Amygdala (tissue), 56 donors: ENCODE measurements at places on chromosomes 2 and 18.

- no peak for DNase-seq
These were observed 81.5 kb downstream of the NCKAP5 start for GRCh38 chr2:133486771-133487191.

- no peak for DNase-seq
These were observed 106.9 kb upstream of the GAREM1 start for GRCh38 chr18:32577561-32577960.

- DNase-seq = no peak
These were observed 54.4 kb downstream of the CRIM1 start for GRCh38 chr2:36409935-36410334.

DNA sequence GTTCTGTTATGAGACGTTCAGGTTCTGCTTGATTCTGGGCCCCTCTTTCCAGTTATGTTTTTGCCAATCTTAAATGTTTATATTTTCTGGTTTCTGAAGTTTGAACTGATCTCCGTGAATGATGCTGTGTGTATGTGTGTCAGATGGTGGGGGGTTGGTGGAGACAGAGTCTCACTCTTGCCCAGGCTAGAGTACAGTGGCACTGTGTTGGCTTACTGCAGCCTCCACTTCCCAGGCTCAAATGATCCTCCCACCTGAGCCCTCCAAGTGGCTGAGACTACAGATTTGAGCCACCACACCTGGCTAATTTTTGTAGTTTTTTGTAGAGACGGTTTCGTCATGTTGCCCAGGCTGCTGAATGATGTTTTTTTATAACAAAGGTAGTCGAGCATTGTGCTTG lies 45.9 kb downstream of the PSMD14 start:
- DNase-seq = no peak

- DNase-seq = no peak
These were observed 76.5 kb upstream of the DLX2 start for GRCh38 chr2:172179045-172179701.

DNA sequence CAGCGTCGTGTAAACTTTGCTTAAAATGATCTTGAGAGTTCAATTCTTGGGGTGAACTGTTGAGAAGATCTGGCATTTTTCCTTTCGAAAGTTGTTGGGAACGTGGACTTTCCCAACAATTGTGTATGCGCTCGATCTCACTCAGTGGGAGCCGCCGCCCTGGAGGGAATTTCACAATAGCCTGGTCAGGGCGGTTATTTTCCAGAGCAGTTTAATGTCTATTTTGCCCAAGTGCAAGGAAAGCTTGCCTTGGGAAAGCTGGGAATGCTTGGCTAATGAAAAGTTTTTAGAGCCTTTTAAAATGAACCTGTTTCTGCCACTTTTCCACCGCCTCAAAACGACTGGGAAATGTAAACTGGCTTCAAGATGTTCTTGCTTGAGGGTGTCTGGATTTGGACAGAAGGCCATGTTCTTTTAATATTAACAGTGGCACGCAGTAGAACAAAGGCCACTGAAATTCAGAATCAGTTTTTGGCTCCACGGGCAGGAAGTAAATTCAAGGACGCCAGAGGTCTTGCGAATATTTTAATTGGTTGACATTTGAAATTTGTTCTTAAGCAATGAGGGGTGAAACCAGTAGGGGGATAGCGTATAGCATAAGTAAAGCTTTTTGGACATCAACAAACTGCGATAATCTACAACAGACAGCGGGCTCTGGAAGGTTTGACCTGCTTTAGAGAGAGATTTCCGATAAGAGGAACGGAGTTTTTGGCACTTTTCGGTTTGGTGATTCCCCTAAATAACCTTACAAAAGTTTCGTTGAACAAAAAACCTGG lies 1.2 kb downstream of the CFLAR start:
- no peak for DNase-seq

DNA sequence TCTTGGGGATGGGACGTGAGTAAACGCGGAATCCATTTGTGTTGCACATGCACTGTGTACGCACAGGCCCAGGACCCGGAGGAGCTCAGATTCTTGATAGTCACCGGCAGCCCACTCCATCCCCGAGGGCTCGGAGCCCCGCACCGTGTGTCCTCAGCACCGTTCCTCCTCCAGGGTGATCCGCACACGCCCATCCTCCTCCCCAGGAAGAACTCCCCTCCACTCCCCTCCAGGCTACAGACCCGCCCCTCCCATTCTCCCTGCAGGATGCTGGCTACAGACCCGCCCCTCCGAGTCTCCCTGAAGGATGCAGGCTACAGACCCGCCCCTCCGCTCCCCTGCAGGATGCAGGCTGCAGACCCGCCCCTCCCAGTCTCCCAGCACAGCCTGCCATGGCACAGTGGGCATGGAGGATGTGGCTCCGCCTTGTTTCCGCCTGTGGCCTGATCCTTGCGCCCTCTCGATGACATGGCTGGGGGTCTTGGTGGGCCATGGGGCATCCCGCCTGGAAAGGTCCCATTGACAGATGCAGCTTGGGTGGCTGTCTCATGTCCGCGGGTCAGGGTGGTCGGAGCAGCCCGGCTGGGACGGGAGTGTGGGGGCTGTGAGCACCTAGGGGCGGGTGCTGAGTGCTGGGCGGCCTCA lies 14.1 kb downstream of the CTDP1 start:
- DNase-seq = no peak

DNA sequence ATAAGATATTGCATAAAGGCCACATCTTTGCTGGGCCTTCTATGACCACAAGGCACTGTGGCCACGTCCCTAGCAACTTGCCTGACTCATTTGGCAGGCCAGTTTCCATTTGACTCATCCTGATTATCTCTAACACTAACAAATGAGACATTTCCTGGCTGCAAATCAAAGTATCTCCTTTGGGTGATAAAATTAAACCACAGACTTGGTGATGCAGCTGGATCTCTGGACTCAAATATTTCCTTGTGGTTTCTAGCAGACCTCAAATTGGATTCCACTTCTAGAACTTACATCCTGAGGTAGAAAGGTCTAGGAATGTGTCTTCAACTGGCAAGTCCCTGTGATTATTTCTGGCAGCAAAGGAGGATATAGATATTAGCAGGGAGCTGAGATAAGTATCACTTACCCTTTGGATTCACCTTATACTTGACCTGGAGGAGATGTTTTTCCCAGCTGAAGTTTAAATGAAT lies 167.9 kb upstream of the NXPH2 start:
- no peak for DNase-seq

DNA sequence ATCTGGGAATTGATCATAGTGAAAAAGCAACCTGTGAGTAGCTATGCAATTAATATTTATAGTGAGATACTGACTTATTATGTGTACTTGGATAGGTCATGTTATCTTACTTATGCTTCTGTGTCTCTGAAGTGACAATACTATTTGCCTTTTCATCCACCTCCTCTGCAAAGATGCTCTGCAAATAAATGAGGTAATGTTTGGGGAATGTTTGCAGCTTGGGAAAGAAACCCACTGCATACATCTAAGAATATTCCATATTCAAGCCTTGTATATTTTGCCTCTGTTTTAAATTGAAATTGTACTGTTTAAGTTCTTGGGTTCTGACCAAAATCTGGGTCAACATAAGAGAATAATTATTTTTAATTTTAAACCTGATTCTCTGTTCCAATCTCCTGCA lies 217.4 kb upstream of the DTNA start:
- DNase-seq = no peak

DNA sequence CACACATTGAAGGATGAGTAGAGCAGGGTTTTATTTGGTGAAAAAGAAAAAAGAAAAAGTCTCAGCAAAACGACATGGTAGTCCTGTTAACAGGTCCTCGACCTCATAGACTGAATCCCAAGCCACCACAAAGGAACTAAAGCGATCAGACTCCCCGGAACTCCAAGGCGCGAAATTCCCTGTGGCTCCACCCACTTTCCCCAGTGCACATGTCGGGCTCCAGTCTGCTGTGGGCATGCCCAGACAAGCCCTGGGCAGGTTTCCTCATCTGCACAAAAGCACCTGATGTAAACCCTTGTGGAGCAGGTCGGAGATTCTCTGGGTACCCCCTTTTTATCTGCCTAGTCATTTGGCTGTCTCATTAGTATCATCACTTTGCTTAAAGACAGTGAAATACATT lies 170.7 kb upstream of the FSIP2 start:
- DNase-seq = no peak

- DNase-seq = no peak
These were observed 159.9 kb downstream of the LOXHD1 start for GRCh38 chr18:46497129-46497528.

GRCh38 chr2:100747551-100747950 lies 72.4 kb upstream of the NPAS2 start:
- DNase-seq = no peak

- no peak for DNase-seq
These were observed 182.1 kb upstream of the ZEB2 start for GRCh38 chr2:144702051-144702450.

- DNase-seq = no peak
These were observed at the start of gene FLACC1 for GRCh38 chr2:201357221-201357620. Gene FLACC1 (minus strand): TSS chr2:201357345. CDS start chr2:201351404, 5,941 bp downstream.

- no peak for DNase-seq
These were observed 699 bp upstream of the RAPGEF4 start for GRCh38 chr2:172734711-172735581.

DNA sequence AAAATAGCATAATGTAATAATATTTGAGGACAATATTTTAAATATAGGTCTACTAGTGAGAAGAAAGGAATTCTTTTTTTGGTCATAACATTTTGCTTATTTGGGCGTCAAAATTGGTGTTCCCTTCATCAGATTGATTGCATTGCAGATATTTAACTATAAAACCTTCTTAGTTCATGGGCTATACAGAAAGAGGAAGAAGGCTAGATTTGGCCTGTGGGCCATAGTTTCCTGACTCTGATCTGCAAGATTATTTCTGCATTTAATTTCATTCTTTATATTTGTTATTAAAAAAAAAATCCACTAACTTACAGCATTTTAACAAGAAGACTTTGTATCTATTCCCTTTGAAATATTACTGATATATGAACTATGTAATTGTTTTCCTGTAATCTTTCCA lies 31.9 kb downstream of the PIKFYVE start:
- no peak for DNase-seq

- DNase-seq = no peak
These were observed 137.4 kb upstream of the ETAA1 start for GRCh38 chr2:67259556-67260342.

DNA sequence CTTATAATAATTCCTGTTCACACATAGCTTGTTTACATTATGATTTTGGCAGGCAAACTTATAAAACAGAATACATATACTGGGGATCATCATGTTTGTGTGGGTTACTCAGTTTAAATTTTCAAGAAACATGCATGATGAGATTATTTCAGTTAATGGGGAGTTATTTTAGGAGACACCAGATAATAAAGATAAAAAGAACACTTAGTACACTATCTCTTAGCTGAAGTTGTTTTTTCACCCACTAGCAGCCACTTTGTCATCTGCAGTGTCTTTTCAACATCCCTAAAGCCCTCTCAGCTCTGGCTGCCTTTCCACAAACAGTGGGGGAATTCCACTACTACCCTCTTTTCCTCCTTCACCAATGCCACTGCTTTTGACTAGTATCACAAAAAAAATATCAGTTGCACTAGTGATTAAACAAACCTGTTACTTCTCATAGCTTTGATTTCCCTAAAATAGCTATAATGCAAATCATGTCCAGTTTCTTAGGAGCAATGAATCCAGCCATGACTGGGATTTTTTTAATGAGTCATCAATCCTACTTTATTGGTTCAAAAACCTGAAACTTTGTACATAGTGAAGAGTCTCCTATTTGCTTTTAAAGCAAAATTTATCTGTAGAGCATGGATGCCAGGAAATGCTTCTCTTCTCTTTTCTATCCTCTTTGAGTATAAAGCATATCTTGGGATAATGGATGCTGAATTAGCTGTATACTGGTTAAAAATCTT lies 156.7 kb upstream of the TFPI start:
- no peak for DNase-seq

GRCh38 chr18:69494841-69495240 lies 94.2 kb downstream of the DOK6 start:
- DNase-seq = no peak

DNA sequence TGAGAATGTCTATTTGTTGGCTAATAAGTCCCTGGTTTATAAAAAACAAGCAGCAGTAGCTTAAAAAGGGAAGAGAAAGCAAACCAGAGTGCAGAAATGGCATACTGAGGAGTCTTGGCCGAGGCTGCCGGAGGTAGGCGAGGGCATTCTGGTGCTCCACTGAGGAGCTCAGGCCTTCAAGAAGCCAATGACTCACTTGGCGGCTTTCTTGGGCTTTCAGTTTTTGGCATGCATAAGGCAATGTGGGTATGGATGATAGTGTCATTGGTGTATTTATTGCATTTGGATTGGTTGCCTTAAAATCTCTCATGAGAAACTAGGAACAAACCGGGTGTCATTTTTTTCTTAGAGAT lies 119.6 kb upstream of the ARL5A start:
- no peak for DNase-seq

- DNase-seq = no peak
These were observed 55.1 kb upstream of the ACSL3 start for GRCh38 chr2:222805591-222806304.

DNA sequence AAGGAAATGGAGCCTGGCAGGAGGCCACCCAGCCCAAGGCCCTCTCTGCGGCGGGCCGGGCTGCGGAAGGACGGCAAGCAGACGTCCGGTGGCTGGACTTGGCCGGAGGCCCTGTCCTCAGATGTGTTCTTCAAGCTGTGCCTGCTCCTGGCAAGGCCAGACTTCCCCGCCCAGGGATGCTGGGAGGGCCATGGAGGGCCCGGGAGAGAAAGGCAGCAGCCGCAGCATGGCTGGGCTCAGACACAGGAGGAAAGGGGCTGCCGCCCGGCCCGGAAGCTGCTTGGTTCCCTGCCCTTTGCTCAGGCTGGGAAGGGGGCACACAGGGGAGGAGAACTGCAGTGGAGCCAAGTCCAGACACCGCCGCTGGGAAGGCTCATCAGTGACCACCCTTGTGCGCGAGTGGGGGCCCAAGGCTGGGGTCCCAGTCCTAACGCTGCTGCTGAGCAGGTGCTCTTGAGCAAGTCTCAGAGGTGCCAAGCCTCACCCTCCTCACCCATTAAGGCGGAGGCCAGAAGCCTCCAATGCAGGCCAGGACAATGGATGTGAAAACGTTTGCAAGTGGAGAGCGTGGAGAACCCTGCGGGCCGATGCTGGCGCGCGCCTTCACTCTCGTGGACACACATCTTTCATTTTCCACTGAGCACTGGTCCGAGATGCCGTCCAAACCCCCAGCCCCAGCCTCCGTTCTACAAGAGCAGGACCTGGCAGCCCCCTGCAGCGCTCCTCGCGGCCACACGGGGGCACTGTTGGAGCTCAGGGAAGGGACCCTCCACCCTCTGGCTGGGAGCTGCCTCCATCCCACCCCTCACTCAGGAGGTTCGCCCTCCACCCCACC lies 7.9 kb downstream of the CROCC2 start:
- peak; percentile 76 for DNase-seq

GRCh38 chr2:205898744-205899143 lies 187.2 kb downstream of the INO80D start:
- DNase-seq = no peak

DNA sequence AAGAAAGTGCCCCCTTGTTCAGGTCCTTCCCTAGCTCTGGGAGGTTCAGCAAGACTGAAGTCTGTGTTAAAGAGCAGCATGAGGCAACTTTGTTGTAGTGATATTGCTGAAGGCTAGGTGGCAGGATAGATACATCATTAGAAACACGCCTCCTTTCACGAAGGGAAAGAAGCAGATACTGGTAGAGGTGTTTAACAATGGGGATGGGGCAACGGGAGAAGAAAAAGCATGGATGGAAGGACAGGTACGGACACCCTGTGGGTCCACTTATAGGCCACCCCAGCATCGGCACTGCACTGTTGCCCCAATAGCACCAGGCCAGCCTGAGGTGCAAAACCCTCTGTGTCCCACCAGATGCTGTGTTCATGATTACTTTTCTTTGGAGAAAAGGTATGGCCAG lies 3.5 kb upstream of the IGFBP5 start:
- DNase-seq = no peak

GRCh38 chr2:190545555-190546385 lies 11.2 kb upstream of the NEMP2 start:
- no peak for DNase-seq

- no peak for DNase-seq
These were observed 33.7 kb downstream of the LANCL1 start for GRCh38 chr2:210442878-210443277.
